Spleen (tissue), 13 donors: ENCODE measurements at places on chromosomes 7 and 10. TPM values are rescaled to one million over a fixed set of nuclear protein-coding genes. Genes with fewer than 3 reads are reported as not detected.

The HOXA13 gene
- polyA plus RNA-seq: not detected

The PNPLA8 gene
- polyA plus RNA-seq: 11.9 TPM

The CHST15 gene
- 10.6 TPM for polyA plus RNA-seq

The KCNMA1 gene
- polyA plus RNA-seq: 21.7 TPM

DNA sequence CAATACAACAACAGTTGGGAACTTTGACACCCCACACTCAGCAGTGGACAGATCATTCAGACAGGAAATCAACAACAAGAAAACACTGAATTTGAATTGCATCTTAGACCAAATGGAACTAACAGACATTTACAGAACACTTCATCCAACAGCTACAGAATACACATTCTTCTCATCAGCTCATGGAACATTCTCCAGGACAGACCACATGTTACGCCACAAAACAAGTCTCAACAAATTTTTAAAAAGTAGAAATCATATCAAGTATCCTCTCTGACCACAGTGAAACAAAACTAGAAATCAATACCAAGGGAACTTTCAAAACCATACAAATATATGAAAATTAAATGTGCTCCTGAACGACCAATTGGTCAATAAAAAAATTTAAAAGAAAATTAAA lies 212.3 kb downstream of the DNAJC1 start:
- no peaks in the 10 kb centered on the region for H3K4me1 ChIP-seq
- H3K4me3 ChIP-seq: no peak overlapping the region
- H3K36me3 ChIP-seq: no peaks in the 10 kb centered on the region
- H3K27me3 ChIP-seq: no peaks in the 10 kb centered on the region

GRCh38 chr7:121575194-121575765 lies 179.2 kb upstream of the FAM3C start:
- no peak for DNase-seq
- H3K27me3 ChIP-seq: peaks cover 10% of the 10 kb centered on the region
- H3K27ac ChIP-seq: no peak overlapping the region
- no peak overlapping the region for H3K4me3 ChIP-seq

DNA sequence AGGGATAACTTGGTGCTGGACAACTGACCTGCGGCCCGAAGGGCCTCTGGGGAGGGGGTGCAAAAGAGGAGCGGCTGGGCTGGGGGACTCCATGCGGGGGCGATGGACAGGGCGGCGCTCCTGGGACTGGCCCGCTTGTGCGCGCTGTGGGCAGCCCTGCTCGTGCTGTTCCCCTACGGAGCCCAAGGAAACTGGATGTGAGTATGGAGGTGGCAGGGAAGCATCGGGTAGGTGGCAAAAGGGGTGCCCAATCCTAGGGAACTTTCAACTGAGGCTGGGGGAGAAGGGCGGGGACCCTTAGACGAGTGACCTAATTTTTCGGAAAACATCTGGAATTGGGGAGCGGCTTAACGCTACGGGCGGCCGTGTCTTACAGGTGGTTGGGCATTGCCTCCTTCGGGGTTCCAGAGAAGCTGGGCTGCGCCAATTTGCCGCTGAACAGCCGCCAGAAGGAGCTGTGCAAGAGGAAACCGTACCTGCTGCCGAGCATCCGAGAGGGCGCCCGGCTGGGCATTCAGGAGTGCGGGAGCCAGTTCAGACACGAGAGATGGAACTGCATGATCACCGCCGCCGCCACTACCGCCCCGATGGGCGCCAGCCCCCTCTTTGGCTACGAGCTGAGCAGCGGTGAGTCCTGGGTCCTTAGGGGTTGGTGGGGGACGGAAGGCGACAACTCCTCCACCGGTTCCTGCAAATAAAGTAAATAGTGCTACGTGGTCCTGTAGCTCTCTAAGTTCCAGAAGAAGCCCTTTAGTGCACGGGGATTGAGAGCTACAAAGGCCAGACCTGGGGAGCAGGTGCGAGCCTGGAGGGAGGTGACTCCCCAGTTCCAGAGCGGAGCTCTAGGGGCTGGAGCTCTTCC lies 622 bp downstream of the WNT16 start:
- DNase-seq: peak; percentile 87
- no peak overlapping the region for H3K27ac ChIP-seq
- peaks cover 10% of the 10 kb centered on the region for H3K4me1 ChIP-seq
- peak overlapping the region; percentile 76 for H3K4me3 ChIP-seq
- no peaks in the 10 kb centered on the region for H3K36me3 ChIP-seq

DNA sequence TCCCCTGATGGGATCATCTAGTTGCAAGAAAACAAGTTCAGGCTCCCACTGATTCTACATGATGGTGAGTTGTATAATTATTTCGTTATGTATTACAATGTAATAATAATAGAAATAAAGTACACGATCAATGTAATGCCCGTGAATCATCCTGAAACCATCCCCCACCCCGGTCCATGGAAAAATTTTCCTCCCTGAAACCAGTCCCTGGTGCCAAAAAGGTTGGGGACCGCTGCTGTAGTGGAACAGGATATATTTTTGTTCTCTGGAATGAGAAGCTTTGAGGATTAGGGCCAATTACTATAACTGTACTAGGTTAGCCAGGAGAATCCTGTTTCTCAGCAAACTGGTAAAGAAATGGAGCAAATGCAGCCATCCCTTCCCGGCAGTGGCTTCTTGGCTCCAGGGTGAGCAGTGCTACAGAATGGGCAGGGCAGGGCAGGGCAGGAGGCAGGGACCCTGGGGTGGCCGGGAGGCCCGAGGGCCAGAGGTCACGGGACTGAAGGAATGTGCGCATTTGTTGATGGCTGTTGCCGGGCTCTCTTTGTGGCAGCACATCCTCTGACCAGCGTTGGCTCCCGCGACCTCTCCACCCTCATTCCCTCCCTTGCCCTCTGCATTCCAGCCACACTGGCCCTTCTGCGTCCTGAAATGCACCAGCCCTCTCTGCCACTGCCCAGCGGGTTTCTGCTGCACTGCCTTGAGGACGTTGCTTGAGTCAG lies 162.3 kb upstream of the NPS start:
- H3K27me3 ChIP-seq: no peaks in the 10 kb centered on the region
- no peaks in the 10 kb centered on the region for H3K36me3 ChIP-seq
- no peak overlapping the region for H3K27ac ChIP-seq
- DNase-seq: no peak
- no peak overlapping the region for H3K4me3 ChIP-seq

- H3K27me3 ChIP-seq: no peaks in the 10 kb centered on the region
- no peaks in the 10 kb centered on the region for H3K4me1 ChIP-seq
- no peaks in the 10 kb centered on the region for H3K36me3 ChIP-seq
- no peak for DNase-seq
- no peak overlapping the region for H3K27ac ChIP-seq
Observed at GRCh38 chr7:17056491-17057142, 174.8 kb upstream of the AGR3 start.
